ENCODE measurements at places on chromosomes 12 and 14. TPM values are rescaled to one million over a fixed set of nuclear protein-coding genes. Genes with fewer than 3 reads are reported as not detected.

Gene TAMALIN
- total RNA-seq = 18.8 TPM

Gene MSRB3
- 325 TPM for total RNA-seq

Gene NXPH4
- total RNA-seq = not detected

Gene AMN
- 0.32 TPM for total RNA-seq

Gene KRT6B
- total RNA-seq = not detected

Gene GYS2
- not detected for total RNA-seq

Gene USP44
- 6.2 TPM for total RNA-seq

DNA sequence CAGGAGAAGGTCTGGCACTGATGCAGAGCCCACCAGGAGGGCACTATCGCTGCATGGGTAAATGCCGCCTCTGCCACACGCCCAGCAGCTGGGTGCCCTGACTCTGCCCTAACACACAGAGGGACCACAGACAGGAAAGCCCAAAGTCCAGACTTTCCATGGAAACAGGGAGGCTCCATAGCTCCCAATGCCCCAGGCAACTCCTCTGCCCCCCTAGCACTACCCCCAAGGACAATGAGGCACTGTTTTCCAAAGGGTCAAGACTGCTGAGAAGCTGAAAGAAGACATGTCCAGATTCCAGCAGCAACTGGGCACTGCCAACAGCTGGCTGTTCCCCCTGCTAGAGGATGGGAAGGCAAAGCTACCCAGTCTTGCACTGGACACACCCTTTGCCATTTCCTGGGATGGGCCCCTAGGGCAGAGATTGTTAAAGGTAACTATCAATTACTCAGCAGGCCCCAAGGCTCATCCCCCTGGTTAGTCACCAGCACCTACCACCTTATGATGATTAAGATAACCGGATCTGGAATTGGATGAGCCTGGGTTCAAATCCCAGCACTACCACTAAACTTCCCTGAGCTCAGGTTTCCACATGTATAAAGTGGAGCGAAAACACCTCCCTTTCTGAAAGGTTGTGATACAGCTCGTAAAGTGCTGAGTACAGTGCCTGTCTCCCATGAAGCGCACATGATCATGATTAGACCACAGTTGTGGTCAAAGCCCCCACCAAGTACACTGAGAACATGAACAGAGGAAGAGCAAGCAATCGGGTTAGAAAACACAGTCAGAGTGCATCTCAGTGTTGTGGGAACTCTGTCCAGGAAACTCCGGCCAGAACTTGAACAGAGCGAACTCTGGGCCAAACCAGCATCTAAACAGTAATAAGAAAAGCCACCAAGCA lies 3.3 kb downstream of the PXN start:
- H3K36me3 ChIP-seq = no peaks in the 10 kb centered on the region
- H3K4me1 ChIP-seq = peaks cover 79% of the 10 kb centered on the region
- H3K4me3 ChIP-seq = peak overlapping the region; percentile 84
- peak overlapping the region; percentile 97 for H3K27ac ChIP-seq
- no peak for DNase-seq

DNA sequence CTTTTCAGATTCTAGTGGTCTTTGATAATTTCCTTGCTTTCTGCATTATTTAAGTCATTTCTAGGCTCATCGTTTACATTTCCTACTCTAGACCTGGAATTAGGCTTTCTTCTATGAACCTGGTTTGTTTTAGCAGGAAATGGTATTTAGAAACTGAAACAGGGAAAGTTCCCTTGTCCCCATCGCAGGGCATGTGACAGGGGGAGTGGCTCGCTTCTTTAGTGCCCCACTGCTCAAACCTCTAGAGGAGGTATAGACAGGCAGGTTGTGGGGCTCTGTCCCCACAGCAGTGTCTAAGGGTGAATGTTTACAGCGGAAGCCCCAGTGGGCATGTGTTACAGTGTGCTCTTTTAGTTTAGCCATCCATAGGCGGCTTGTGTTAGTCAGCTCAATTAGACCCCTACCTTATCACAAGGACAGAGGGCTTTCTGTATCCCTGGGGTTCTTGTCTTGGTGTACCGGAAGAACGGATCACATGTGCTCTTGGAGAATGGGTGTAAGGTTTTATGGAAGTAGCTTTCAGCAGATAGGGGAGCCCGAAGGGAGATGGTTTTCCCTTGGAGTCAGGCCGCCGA lies 25.0 kb downstream of the IFT81 start:
- peaks cover 89% of the 10 kb centered on the region for H3K36me3 ChIP-seq
- no peaks in the 10 kb centered on the region for H3K27me3 ChIP-seq
- no peak overlapping the region for H3K4me3 ChIP-seq
- H3K27ac ChIP-seq = no peak overlapping the region
- no peak for DNase-seq

- H3K27ac ChIP-seq = no peak overlapping the region
- H3K27me3 ChIP-seq = no peaks in the 10 kb centered on the region
- DNase-seq = no peak
- no peak overlapping the region for H3K4me3 ChIP-seq
- no peaks in the 10 kb centered on the region for H3K36me3 ChIP-seq
Measured at GRCh38 chr12:25131270-25131669, 63.7 kb downstream of the DNAI7 start.

DNA sequence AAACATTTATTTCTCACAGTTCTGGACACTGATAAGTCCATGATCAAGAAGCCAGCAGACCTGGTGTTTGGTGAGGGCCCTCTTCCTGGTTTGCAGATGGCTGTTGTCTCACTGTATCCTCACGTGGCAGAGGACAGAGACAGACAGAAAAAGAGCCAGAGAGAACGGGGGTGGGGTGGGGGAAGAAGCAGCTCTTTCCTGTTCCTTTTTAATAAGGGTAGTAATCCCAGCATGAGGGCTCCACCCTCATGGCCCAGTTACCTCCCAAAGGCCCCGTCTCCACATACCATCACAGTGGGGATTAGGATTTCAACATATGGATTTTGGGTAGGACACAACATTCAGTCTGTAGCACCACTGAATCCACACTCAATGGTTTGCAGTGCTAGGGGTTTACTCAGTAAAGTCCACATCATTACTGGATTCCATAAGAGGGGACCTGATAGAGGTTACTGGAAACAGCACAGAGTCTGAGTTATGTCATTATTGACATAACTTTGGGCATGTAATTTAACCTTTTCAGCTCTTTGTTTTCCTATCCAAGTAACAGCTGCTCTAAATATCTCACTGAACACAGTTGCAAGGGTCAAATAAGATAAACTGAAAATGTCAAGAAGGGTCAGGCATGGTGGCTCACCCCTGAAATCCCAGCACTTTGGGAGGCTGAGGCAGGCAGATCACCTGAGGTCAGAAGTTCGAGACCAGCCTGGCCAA lies 53.2 kb downstream of the RPAP3 start:
- H3K36me3 ChIP-seq = no peaks in the 10 kb centered on the region
- H3K4me3 ChIP-seq = no peak overlapping the region
- no peak for DNase-seq
- no peak overlapping the region for H3K27ac ChIP-seq
- H3K27me3 ChIP-seq = no peaks in the 10 kb centered on the region

DNA sequence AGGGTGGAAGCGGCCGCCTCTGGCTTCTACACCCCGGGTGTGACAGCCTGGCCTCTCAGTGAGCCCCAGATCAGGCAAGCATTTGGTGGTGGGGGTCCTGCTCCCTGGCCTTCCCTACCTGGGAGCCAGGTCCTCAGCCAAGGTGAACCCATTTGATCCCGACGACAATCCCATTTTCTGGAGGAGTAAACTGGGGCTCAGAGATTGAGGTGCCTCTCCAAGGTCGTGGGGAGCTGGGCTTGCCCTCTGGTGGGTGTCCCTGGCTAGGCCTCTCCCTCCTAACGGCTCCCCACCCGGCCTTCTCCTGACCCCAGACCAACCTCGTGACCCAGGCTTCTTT lies 2.7 kb upstream of the EXOC3L4 start:
- H3K27me3 ChIP-seq = peaks cover 9% of the 10 kb centered on the region
- H3K4me1 ChIP-seq = peaks cover 6% of the 10 kb centered on the region
- no peaks in the 10 kb centered on the region for H3K36me3 ChIP-seq
- peak overlapping the region; percentile 31 for H3K27ac ChIP-seq
- H3K4me3 ChIP-seq = peak overlapping the region; percentile 58

GRCh38 chr14:86604561-86604960 lies 1074.6 kb downstream of the FLRT2 start:
- H3K27me3 ChIP-seq = no peaks in the 10 kb centered on the region
- no peak overlapping the region for H3K4me3 ChIP-seq
- H3K4me1 ChIP-seq = no peaks in the 10 kb centered on the region

DNA sequence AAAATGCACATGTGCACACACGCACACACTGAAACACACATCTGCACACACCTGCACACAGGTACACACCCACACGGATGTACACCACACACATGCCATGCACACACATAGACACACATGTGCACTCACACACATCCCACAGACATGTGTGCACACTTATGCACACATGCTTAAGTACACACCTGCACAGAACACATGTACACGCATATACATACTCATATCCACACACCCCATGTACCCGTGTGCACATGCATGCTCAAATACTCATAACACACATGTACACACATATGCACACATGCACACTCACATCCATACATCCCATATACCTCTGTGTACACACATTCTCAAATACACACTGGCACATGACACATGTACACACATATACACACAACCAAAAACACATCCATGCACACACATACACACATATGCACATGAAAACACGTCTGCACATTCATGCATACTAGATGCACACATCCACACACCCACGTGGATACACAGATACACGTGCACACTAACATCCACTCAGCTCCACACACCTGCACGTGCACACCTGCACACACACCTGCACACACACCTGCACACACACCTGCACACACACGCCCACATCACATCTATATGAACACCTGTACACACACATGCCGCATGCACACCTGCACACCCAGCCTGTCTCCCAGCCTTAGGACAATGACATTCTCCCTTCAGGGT lies 336.7 kb downstream of the ADGRD1 start:
- no peak overlapping the region for H3K27ac ChIP-seq
- H3K4me1 ChIP-seq = no peaks in the 10 kb centered on the region
- no peak overlapping the region for H3K4me3 ChIP-seq
- DNase-seq = no peak
- H3K36me3 ChIP-seq = no peaks in the 10 kb centered on the region

DNA sequence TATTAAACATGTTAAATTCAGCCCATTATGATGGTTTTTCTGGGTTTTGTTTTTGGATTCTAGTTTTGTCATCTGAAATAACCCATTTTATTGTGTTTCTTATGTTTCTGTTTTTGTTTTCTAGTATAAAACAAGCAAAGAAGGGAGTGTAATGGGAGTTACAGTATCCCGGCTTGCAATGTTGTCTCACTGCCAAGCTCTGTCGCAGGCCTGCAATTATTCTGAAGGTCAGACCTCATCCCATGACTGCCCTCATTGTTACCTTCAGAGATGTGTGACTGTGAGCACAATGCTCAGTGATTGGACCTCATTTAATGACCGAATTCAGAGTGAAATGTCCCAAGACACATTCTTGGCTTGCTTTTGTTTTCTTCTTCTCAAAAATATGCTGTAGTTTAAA lies 73.0 kb upstream of the ATF1 start:
- H3K4me3 ChIP-seq = no peak overlapping the region
- H3K27ac ChIP-seq = no peak overlapping the region
- H3K27me3 ChIP-seq = no peaks in the 10 kb centered on the region
- DNase-seq = no peak
- no peaks in the 10 kb centered on the region for H3K4me1 ChIP-seq

Measured in esophagus muscularis mucosa (tissue), 4 donors.